ENCODE measurements at places on chromosomes 6 and 20.

- DNase-seq = no peak
These were observed 433.7 kb upstream of the HSF2 start for GRCh38 chr6:121965739-121966138.

GRCh38 chr6:22512686-22513427 is 56.5 kb upstream of the HDGFL1 start:
- DNase-seq = no peak

DNA sequence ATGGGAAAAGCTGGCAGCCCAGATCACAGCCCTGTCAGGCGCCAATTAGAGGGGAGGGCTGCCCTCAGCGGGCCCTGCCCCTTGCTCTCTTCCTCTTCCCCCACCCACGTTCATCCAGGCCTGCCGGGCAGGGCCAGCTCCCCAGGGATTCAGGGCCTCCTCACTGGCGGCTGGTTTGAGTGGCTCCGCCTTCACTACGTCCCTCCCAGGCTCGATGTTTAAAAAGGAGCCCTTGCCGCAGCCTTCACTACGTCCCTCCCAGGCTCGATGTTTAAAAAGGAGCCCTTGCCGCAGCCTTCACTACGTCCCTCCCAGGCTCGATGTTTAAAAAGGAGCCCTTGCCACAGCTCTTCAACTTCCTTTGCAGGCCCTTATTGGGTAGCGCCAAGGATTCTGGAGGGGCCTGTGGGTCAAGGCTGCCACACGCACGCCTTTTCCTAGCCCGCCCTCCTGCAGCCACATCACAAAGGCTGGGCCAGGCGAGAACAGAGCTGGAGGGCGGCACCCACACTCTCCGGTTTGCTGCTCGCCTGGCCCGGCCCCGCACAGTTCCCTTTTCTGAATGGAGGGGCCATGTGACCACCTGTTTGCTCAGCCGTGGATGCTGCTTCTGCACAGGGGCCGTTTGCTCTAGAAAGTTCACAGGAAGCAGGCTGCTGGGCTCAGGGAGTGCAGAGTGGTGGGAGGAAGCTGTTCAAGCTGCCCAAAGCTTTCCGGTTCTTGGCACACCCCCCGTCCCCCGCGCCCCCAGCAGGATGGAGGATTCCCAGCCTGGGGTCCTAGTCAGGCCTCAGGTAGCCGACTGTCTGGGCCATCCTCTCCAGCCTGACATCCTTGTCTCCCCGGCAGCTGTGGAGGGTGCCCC is 1.6 kb downstream of the SLC17A9 start:
- peak; percentile 35 for DNase-seq

DNA sequence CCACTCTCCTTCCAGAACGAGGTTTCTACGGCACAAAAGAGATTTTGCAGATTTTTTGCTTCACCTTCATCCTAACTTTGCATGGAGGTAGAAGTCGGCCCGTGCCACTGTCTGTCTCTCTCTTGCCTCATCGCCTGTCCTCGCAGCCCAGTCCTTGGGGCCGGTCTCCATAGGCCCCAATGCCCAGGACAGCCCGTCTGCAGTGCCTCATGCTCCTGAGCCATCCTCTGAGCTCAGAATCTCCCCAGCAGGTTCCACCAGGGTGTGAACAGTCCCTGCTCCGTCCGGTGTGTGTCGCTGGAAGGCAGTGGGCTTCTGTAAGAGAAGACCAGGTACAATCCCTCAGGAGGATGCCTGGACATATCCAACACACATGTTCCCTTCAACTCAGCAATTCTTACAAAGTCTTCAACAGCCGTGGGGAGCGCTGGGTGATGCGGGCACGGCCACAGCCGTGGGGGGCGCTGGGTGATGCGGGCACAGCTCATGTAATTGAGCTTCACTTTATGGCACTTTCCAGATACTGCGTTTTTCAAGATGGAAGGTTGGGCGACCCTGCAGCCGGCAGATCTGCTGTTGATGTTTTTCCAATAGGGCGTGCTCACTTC is 231.9 kb downstream of the DLL1 start:
- no peak for DNase-seq

- no peak for DNase-seq
These were observed 904.3 kb downstream of the PHF3 start for GRCh38 chr6:64539917-64540316.

GRCh38 chr6:160260803-160261450 is 2.3 kb upstream of the SLC22A2 start:
- DNase-seq = no peak

Data from NCI-H510A (cell line).